ENCODE measurements at places on chromosomes 7 and 10.

- DNase-seq, result no peak
These were observed 237.5 kb downstream of the IPMK start for GRCh38 chr10:58030208-58030607.

- DNase-seq, result no peak
These were observed 1.0 kb upstream of the CBLL1 start for GRCh38 chr7:107742678-107743566.

DNA sequence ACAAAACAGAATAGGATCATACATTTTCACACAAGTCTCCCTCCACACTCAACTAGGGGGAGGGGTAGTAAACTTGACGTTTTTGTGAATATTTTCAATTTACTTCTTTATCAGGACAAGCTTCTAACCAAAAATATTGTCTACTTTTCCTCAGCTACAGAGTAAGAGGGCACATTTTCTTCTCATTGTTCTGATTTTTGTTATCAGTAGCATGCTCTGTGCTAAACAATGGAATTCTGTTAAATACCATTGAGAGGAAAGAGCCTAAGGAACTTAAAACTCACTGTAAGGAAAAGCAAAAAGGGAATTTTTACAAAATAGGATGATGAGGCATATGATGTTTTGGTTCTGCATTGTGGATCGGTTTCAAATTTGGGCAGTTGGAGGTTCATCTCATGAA is 41.2 kb downstream of the ANLN start:
- DNase-seq, result no peak

DNA sequence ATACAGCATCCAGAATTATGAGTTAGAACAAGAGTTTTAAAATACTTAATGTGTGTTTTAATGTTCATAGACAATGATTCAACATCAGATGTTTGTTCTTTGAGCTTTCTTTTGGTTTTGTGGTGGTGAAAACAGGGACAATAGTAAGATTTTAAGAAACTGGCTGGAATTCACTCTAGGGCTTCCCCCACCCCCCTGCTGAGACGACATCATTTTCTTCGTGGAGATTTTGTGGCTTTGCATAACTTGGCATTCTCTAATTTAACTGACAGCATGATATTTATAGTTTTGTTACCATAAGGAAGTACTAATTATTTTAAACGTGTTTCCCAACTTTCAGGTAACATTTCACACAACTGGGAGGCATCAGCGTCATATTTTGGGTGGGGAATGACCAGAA is 184.1 kb downstream of the BICC1 start:
- DNase-seq, result no peak

DNA sequence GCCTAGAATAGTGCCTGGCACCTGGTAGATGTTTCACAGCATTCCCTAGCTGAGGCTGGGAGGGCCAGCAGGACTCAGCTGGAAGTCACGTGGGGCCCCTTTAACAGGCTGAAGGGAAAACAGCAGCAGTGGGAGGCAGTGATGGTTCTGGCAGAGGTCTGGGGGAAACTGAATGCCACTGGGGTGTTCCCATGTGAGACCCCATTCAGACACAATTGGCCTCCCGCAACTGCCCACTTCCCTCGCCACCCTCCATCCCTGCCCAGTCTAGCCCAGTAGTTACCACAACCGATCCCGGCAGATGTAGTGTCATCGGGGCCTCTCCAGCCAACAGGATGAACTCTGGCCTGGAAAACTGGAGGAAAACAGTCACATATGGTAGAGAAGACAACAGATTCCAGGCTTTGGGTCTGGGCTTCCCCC is 38.3 kb downstream of the FRMPD2 start:
- no peak for DNase-seq
